ENCODE measurements at places on chromosomes 7 and 10. TPM values are rescaled to one million over a fixed set of nuclear protein-coding genes. Genes with fewer than 3 reads are reported as not detected.

GPC2 gene
- total RNA-seq = 4.0 TPM

RNF32 gene
- 2.0 TPM for total RNA-seq

CPVL gene
- 4.9 TPM for total RNA-seq

NRCAM gene
- total RNA-seq = 1.1 TPM

TMEM176A gene
- 130 TPM for total RNA-seq

GNGT1 gene
- total RNA-seq = not detected

IDI2 gene
- not detected for total RNA-seq

- no peak for DNase-seq
- H3K4me3 ChIP-seq = no peak overlapping the region
- H3K27ac ChIP-seq = no peak overlapping the region
- no peaks in the 10 kb centered on the region for H3K36me3 ChIP-seq
Measured at GRCh38 chr10:71622154-71622526, 97.4 kb downstream of the C10orf105 start.

DNA sequence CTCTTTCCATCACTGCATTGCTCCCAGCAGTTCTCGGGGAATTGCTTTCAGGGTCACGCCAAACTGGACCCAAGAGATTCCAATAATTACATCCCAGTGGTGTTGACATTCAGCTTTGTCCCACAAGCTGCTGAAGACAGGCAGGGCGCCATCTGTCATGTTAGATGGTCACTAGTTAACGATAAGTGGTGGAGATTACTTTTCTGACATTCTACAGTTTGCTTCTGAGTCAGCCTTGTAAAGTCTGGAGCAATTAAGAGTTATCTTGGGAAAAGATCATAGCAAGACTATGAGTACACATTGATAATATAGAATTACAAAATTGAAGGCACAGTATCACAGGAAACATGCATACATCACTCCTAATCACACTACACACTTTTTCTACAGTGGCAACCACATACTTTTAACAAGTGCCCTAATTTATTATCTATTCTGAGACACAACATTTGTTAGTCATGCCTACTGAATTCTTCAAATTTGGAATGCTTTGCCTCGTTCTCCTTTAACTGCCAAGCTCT lies 41.9 kb downstream of the SEMA3C start:
- H3K27ac ChIP-seq = peak overlapping the region; percentile 8
- no peaks in the 10 kb centered on the region for H3K27me3 ChIP-seq
- no peaks in the 10 kb centered on the region for H3K36me3 ChIP-seq

DNA sequence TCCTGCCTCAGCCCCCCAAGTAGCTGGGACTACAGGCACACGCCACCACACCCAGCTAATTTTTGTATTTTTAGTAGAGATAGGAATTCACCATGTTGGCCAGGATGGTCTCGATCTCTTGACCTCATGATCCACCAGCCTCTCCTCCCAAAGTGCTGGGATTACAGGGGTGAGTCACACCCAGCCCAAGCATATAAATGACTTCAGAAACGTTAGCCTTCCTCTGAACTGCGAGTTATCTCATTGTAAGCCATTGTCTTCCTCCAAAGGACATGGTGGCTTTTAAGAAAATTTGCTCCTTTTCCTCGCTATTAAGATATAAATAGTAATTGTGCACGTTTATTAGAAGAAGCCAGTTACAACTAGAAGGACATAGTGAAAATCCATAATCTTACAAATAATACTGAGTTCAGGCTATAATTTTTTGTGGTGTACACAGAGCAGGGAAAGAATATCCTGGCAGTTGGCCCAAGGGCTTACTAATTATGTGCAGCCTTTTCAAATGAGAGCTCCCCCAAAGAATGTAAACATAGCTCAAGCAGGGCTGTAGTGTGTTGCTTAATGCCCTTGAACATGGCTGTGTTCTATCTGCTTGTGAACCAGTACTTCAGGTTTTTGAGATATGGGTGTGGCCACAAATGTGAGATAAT lies 495.8 kb downstream of the PARD3 start:
- H3K27ac ChIP-seq = peak overlapping the region; percentile 0
- H3K36me3 ChIP-seq = no peaks in the 10 kb centered on the region
- H3K27me3 ChIP-seq = no peaks in the 10 kb centered on the region
- no peaks in the 10 kb centered on the region for H3K4me1 ChIP-seq
- no peak overlapping the region for H3K4me3 ChIP-seq

- no peak overlapping the region for H3K27ac ChIP-seq
- H3K4me1 ChIP-seq = no peaks in the 10 kb centered on the region
- no peaks in the 10 kb centered on the region for H3K36me3 ChIP-seq
- H3K4me3 ChIP-seq = no peak overlapping the region
- no peaks in the 10 kb centered on the region for H3K27me3 ChIP-seq
- no peak for DNase-seq
Measured at GRCh38 chr10:112532189-112532588, 85.2 kb downstream of the VTI1A start.

DNA sequence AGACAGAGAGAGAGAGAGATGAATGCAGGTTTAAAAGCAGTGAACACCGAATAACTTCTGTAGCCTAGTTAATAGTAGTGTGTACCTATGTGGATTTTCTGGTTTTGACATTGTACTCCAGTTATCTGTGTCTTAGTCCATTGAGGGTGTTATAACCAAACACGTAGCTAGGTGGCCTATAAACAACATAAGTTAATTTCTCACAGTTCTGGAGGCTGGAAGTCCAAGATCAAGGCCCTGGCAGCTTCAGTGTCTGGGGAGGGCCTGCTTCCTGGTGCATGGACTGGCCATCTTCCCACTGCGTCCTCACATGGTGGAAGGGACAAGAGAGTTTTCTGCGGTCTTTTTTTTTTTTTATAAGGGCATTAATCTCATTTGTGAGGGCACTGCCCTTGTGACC lies 23.5 kb downstream of the AOC1 start:
- H3K4me3 ChIP-seq = no peak overlapping the region
- no peak overlapping the region for H3K27ac ChIP-seq
- DNase-seq = no peak
- no peaks in the 10 kb centered on the region for H3K27me3 ChIP-seq
- no peaks in the 10 kb centered on the region for H3K36me3 ChIP-seq
- no peaks in the 10 kb centered on the region for H3K4me1 ChIP-seq

DNA sequence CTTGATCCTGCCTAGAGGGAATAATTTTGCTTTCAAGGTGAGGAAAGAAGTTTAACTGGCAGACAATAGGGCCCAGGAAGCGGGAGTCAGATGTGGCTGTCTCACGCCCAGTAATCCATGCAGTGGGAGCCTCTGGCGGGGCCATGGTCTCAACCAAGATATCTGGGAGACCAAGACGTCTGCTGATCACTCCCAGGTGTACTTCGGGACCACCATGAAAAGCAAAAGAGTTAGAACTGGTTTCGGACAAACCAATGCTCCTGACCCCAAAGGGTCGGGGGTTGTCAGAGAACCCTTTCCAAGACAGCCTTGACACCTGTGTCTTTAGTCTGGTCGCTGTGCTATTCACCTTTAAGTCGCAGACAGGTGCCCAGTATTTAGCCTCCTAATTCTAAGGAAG lies 256.9 kb upstream of the MBL2 start:
- H3K27ac ChIP-seq = peak overlapping the region; percentile 37
- H3K27me3 ChIP-seq = no peaks in the 10 kb centered on the region
- H3K36me3 ChIP-seq = no peaks in the 10 kb centered on the region
- DNase-seq = no peak
- H3K4me1 ChIP-seq = no peaks in the 10 kb centered on the region
- H3K4me3 ChIP-seq = no peak overlapping the region

DNA sequence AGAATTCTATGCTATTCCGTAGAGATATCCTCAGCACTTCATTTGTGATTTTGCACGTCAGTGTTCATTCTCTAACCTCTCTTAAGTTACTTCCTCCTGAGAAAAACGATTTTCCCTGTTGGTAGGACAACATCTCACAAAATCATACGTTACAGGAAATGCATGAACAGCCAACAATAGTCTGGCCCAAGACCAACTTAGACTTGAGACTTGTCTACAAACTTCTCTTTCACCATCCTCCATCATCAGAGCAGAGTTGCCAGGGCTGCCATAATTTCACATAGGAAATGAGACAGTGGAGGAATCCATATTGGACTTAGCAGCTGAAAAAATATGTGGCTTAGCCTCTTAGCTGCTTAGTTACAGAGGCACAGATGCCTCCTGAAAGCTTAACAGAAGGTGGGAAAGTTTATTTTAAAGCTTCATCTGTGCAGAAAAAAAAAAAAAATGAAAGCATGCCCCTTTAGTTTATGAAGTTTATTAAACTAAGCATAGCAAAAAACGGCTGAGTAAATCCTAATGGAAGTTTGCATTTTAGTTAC lies 222.5 kb upstream of the CACNA2D1 start:
- H3K4me1 ChIP-seq = no peaks in the 10 kb centered on the region
- no peak overlapping the region for H3K27ac ChIP-seq
- H3K27me3 ChIP-seq = no peaks in the 10 kb centered on the region
- H3K4me3 ChIP-seq = no peak overlapping the region
- no peak for DNase-seq

- H3K4me3 ChIP-seq = no peak overlapping the region
- no peak overlapping the region for H3K27ac ChIP-seq
- DNase-seq = no peak
- peaks cover 10% of the 10 kb centered on the region for H3K4me1 ChIP-seq
- no peaks in the 10 kb centered on the region for H3K36me3 ChIP-seq
Measured at GRCh38 chr10:63205421-63205820, 72.3 kb downstream of the NRBF2 start.

- H3K27me3 ChIP-seq = no peaks in the 10 kb centered on the region
- H3K4me1 ChIP-seq = no peaks in the 10 kb centered on the region
- no peak overlapping the region for H3K27ac ChIP-seq
- no peak for DNase-seq
- H3K4me3 ChIP-seq = no peak overlapping the region
Measured at GRCh38 chr7:107390916-107391315, 78.9 kb upstream of the GPR22 start.

- H3K36me3 ChIP-seq = no peaks in the 10 kb centered on the region
- no peaks in the 10 kb centered on the region for H3K27me3 ChIP-seq
- no peak for DNase-seq
Measured at GRCh38 chr7:100492738-100493475, 9.2 kb downstream of the NYAP1 start.

DNA sequence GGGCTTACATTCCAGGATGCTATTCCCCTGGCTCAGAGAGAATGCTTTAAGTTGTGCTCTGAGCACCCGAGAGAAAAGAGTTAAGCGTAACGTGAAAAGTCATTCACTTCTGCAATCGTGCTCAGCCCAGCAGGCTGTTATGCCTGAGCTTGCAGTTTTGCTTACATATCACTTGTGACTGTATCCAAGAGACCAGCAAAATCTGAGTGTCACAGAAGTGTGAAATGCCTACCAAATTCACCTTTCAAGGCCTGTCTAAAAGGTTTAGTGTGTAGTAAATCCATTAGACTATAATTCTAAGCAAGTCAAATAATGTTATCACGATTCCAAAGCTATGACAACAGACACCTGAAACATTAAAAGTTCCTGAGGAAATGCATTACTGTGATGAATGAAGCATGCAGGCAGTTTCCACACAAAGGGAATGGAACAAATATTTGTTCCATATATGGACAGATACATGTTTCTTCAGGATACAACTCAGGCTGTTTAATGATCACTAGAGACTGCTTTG lies 20.1 kb downstream of the ITGB1 start:
- DNase-seq = no peak
- peaks cover 9% of the 10 kb centered on the region for H3K4me1 ChIP-seq
- H3K27ac ChIP-seq = peak overlapping the region; percentile 66
- H3K27me3 ChIP-seq = no peaks in the 10 kb centered on the region
- H3K36me3 ChIP-seq = peaks cover 5% of the 10 kb centered on the region

DNA sequence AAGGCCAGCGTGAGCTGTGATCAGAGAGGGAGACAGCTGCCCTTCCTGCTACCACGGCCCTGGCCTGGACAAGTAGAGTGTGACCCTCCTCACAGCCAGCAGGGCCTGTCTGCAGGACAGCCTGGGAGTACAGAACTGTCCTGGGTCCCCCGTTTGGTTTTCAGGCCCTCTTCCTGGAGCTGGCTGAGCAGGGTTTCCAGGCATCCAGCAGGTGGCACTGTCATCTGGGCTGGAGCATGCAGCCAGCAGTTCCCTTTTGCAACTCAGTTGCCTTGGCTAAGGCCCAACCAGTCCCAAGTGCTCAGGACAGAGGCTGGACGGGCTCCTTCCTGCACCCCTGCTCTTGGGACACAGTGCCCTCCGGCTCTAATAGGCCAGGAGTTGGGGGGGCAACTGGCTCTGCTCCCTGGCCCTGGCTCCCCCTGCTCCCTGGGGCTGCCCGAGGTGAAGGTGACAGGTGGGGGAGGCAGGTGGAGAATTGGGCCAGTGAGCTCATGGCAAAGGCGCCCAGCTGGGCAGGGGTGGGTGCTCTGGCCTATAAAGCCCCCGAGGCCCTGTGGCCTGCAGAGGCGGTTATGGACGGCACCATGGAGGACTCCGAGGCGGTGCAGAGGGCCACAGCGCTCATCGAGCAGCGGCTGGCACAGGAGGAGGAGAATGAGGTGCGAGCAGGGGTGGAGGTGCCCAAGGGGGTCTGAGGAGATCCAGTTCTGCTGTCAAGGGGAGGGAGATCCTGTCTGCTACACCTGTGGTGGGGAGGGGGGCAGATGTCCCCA lies at the start of gene ANKRD2:
Gene ANKRD2, plus strand, starts transcription at position 566 of the 776 bp plus-strand sequence. Its CDS starts 10 bp downstream, at position 576.
- no peaks in the 10 kb centered on the region for H3K4me1 ChIP-seq

DNA sequence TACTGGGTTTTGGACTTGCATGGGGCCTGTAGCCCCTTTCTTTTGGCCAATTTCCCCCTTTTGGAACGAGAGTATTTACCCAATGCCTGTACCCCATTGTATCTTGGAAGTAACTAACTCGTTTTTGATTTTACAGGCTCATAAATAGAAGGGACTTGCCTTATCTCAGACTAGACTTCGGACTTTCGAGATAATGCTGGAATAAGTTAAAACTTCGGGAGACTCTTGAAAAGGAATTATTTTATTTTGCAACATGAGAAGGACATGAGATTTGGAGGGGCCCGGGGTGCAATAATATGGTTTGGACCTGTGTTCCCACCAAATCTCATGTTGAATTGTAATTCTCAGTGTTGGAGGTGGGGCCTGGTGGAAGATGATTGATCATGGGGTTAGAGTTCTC lies 8.3 kb upstream of the NT5C3A start:
- no peaks in the 10 kb centered on the region for H3K36me3 ChIP-seq
- H3K4me3 ChIP-seq = no peak overlapping the region
- no peaks in the 10 kb centered on the region for H3K27me3 ChIP-seq
- H3K27ac ChIP-seq = no peak overlapping the region

DNA sequence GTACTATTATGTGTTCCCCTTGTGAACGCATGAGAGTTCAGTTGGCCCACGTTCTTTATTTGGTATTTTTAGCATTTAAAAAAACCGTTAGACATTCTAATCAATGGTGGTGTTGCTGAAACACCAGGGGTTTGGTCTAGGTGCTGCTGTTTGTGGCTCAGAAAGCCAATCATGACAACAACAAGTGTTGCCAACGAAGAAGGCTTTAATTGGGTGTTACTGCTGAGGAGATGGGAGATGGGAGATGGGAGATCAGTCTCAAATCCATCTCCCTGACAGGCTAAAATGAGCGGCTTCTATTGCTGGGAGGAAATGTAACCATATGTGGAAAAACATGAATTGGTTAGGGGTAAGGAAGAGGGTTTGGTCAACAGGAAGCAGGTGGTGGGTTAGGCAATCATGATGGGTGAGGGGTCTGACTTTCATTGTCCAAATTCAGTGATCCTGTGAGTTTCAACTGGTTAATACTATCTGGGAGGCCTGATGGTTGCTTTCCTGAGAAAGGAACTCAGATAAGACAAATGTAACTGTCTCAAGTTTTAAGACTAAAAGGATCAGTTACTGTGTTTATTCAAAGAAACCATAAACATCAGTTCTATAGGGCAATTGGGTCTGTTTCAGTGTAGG lies 4.6 kb upstream of the ZNF425 start:
- no peak overlapping the region for H3K4me3 ChIP-seq
- DNase-seq = no peak
- H3K27me3 ChIP-seq = no peaks in the 10 kb centered on the region
- H3K27ac ChIP-seq = no peak overlapping the region
- no peaks in the 10 kb centered on the region for H3K4me1 ChIP-seq

GRCh38 chr7:114108510-114108909 lies 189.7 kb upstream of the PPP1R3A start:
- H3K27ac ChIP-seq = no peak overlapping the region
- no peaks in the 10 kb centered on the region for H3K27me3 ChIP-seq
- no peak overlapping the region for H3K4me3 ChIP-seq
- no peak for DNase-seq
- no peaks in the 10 kb centered on the region for H3K36me3 ChIP-seq
- H3K4me1 ChIP-seq = no peaks in the 10 kb centered on the region

Data from colonic mucosa (tissue), 4 donors.